ENCODE measurements at places on chromosomes 16 and 17.

DNA sequence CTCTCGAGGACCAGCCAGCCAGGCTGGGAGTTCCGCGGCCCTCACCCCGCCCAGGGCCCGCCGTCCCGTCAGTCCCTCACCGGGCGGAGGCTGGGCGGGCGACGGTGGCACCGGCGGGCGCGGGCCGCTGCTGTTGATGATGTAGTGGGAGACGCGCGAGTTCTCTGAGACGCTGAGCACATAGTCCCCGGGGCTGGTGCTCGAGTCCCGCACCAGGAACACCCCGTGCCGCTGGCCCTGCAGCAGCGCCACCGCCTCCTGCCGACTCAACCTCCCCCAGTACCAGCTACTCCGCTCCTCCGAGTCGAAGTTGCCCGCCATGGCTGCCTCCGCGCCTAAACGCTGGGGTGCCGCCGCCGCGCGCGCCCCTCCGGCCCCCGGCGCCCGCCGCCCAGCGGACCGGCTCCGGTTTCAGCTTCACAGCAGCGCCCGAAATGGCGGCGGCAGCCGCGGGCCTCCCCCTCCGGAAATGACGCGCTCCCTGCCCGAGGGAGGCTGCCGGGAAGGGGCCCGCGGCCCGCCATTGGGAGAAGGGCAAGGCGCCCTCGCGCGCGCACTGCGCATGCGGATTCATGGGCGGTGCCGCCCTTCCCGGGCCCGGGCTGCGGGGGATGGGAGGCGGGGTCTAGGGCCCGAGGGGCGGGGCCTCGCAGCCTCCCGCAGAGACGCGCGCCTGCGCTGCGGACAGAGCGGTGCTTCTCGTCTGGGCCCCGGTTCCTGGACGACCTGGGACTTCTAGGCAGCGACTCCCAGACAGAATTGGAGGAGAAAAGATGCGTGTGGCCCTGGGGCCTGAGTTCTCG lies at the start of gene CRK:
TSS of gene CRK (minus strand) at position 436 of the 803 bp plus-strand sequence. CDS start at position 321, 115 bp downstream.
- peak within 1 kb of the TSS; percentile 96 for H3K27ac ChIP-seq
- peaks cover 28% of the 10 kb centered on the region for H3K4me1 ChIP-seq
- H3K27me3 ChIP-seq: peaks cover 17% of the 10 kb centered on the region
- peak; percentile 99 for DNase-seq
- no peaks in the 10 kb centered on the region for H3K36me3 ChIP-seq

DNA sequence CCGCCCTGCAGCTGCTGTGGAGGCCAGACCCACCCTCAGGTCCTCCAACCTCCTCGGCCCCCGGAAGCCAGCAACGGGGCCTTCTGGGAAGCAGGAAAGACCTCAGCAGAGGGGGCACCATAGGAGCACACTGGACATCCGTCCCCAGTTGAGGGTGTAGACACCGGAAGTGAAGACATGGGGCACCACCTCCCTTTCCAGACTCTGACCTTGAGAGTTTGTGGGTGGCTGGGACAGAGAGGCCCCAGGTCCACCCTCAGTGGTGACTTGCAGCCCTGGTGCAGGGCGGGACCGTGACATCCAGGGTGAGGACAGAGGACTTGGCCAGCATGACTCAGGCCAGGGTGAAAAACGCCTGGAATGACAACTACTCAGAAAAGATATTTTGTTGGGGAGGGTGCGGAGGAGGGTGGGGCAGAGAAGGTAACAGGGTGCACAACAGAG lies 19.9 kb downstream of the CEP295NL start:
- peaks cover 65% of the 10 kb centered on the region for H3K4me1 ChIP-seq
- H3K4me3 ChIP-seq: no peak overlapping the region
- peak; percentile 25 for DNase-seq
- H3K36me3 ChIP-seq: no peaks in the 10 kb centered on the region

- DNase-seq: no peak
- H3K4me3 ChIP-seq: no peak overlapping the region
- no peak overlapping the region for H3K27ac ChIP-seq
Observed at GRCh38 chr17:11855306-11855705, 142.0 kb downstream of the ZNF18 start.

DNA sequence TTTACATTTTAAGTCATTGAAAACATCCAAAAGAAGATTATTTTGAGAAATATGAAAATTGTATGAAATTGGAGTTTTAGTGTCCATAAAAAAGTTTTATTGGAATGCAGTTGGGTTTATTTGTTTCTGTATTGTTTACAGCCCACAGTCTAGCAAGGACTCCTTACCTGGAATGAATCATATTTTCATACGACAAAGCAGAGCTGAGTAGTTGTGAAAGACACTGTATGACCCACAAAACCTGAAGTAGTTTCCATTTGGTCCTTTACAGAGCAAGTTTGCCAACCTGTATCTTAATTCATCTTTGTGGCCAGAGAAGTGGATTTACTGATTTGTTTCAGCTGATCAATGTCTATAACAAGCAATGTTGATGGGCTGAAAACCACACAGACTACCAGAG lies 10.3 kb downstream of the CCL18 start:
- H3K36me3 ChIP-seq: no peaks in the 10 kb centered on the region
- H3K4me3 ChIP-seq: no peak overlapping the region
- peak overlapping the region; percentile 44 for H3K27ac ChIP-seq
- no peaks in the 10 kb centered on the region for H3K27me3 ChIP-seq
- no peak for DNase-seq

- DNase-seq: peak; percentile 15
- peaks cover 28% of the 10 kb centered on the region for H3K4me1 ChIP-seq
- no peaks in the 10 kb centered on the region for H3K36me3 ChIP-seq
- H3K27ac ChIP-seq: no peak overlapping the region
- no peak overlapping the region for H3K4me3 ChIP-seq
Observed at GRCh38 chr17:3887804-3888203, 5.0 kb downstream of the CAMKK1 start.

DNA sequence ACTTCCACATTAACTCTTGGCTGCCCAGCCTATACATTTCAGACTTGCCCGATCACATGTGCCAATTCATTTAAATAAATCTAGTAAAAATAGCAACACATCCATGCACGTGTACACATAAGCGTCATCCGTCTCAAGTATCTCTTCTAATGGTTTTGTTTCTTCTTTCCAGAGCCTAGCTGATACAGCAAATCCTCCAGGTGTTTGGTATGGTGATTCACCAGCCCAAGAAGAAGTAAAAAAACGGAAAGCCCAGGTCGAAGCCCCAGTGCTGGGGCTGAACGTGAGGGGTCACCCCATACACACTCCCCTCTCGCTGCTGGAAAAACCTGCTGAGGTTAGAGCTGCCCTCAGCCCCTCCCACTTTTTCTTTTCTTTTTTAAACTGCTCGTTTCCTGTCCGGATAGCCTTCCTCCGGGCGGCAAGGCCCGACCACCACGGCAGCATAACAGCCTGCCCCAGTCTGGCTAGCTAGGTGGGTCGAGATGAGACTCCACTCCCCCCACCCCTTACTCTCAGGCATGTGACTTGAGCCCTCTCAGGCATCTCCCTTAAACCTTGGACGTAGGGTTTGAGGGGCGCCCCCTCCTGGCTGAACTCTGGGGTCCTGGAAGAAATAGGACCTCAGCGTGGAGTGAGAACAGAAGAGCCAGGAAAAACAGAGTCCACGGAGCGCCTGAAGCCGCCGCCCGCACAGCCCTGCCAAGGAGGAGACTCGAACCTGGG lies 13.9 kb upstream of the OR1F1 start:
- no peak for DNase-seq
- H3K4me3 ChIP-seq: no peak overlapping the region
- H3K4me1 ChIP-seq: peaks cover 41% of the 10 kb centered on the region
- H3K27ac ChIP-seq: no peak overlapping the region

- H3K36me3 ChIP-seq: no peaks in the 10 kb centered on the region
- H3K27ac ChIP-seq: no peak overlapping the region
- no peak for DNase-seq
- peaks cover 55% of the 10 kb centered on the region for H3K27me3 ChIP-seq
- H3K4me3 ChIP-seq: no peak overlapping the region
Observed at GRCh38 chr17:39597372-39598046, 10.2 kb downstream of the NEUROD2 start.

- peaks cover 41% of the 10 kb centered on the region for H3K36me3 ChIP-seq
- H3K4me3 ChIP-seq: no peak overlapping the region
- no peak for DNase-seq
- H3K4me1 ChIP-seq: no peaks in the 10 kb centered on the region
- H3K27me3 ChIP-seq: no peaks in the 10 kb centered on the region
Observed at GRCh38 chr16:75660726-75661302, 13.2 kb downstream of the TERF2IP start.
